ENCODE measurements at places on chromosomes 1 and 21. TPM values are rescaled to one million over a fixed set of nuclear protein-coding genes. Genes with fewer than 3 reads are reported as not detected.
A peak's percentile ranks its signal among the peaks of the same experiment; 100 is the strongest.

Gene FAM72C
- 0.15 TPM for total RNA-seq

Gene PRAMEF12
- not detected for total RNA-seq

Gene TCHH
- not detected for total RNA-seq

Gene ZNF496
- total RNA-seq = 16.5 TPM

Gene GREM2
- not detected for total RNA-seq

Gene LCE1E
- total RNA-seq = not detected

Gene PPFIA4
- total RNA-seq = 19.5 TPM

Gene LEFTY2
- not detected for total RNA-seq

DNA sequence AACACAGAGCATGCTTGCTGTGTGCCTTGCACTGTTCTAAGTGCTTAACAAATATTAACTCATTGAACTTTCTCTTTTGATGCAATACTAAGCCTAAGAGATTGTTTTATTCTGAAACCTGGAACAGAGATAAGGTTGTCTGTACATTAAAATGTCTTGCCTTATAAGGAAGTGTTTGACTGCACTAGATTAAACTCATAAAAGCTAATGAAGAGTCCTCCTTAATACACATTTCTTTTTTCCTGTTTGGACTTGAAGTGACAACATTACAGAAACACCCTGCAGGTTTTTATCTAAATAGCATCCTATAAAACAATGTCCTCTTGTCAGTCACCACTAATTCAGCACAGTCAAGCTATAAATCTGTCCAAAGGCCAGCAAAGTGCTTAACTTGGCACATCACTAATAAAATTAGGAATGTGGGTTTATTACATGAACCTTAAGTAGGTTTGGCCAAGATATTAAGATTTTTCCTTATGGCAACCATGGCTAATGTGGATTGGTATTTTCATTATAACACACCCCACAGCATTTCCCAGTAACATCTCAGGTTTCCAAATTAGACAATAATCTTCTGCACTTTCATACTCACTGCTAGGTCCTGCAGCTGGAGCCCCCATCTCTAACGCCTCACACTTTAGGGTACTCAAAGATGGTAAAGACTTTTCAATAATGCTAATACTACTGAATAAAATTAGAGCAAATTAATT, 389.7 kb downstream of the LMO4 start:
- H3K36me3 ChIP-seq = no peaks in the 10 kb centered on the region
- H3K27ac ChIP-seq = no peak overlapping the region
- H3K4me1 ChIP-seq = no peaks in the 10 kb centered on the region
- H3K27me3 ChIP-seq = no peaks in the 10 kb centered on the region
- no peak for DNase-seq
- H3K4me3 ChIP-seq = no peak overlapping the region

DNA sequence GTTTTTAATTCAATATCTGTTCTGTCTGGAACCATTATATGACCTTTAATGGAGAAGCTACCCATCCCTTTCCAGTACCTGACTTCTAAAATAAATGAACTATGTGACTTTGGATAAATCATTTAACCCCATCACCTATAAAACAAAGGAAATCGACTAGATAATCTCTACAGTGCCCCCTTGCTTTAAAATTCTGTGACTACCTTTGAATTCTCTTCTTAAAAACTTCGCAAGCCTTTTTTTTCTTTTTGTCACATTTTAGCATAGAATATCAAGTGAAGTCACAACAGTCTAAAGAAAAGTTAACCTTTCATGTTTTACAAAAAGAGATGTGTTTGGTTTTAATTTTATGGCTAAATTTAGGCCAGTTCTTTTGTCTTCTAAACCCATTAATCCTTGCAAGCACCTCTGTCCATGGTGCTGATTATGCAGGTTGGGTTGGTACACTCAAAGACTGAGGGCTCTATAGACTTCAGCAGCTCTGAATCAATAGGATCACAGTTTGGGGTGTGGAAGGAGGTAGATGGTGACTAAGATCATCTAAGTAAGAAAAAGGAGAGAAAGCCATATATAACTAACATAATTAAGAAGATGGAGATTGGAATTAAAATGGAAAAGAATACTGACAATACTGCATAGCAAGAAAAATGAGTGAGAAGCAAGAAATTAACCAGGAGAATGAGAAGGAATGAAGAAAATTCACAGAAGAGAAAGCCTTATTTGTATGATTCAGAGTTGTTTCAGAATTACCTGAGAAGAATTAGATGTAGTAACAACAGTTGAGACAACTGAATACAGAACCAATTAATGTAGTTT, 59.2 kb downstream of the TBX15 start:
- H3K27me3 ChIP-seq = no peaks in the 10 kb centered on the region
- no peaks in the 10 kb centered on the region for H3K36me3 ChIP-seq
- H3K4me3 ChIP-seq = no peak overlapping the region
- H3K4me1 ChIP-seq = no peaks in the 10 kb centered on the region
- no peak overlapping the region for H3K27ac ChIP-seq

- H3K36me3 ChIP-seq = no peaks in the 10 kb centered on the region
- peak overlapping the region; percentile 86 for H3K4me3 ChIP-seq
- H3K27ac ChIP-seq = peak overlapping the region; percentile 94
These were observed 35.7 kb downstream of the ZBTB8B start for GRCh38 chr1:32500387-32501209.

GRCh38 chr1:22920026-22920733, 52.5 kb downstream of the LACTBL1 start:
- peaks cover 14% of the 10 kb centered on the region for H3K4me1 ChIP-seq
- H3K27ac ChIP-seq = no peak overlapping the region
- DNase-seq = no peak
- H3K36me3 ChIP-seq = no peaks in the 10 kb centered on the region

GRCh38 chr1:88698140-88698539, 14.1 kb downstream of the PKN2 start:
- peak overlapping the region; percentile 21 for H3K27ac ChIP-seq
- H3K27me3 ChIP-seq = no peaks in the 10 kb centered on the region
- no peak for DNase-seq
- no peak overlapping the region for H3K4me3 ChIP-seq

DNA sequence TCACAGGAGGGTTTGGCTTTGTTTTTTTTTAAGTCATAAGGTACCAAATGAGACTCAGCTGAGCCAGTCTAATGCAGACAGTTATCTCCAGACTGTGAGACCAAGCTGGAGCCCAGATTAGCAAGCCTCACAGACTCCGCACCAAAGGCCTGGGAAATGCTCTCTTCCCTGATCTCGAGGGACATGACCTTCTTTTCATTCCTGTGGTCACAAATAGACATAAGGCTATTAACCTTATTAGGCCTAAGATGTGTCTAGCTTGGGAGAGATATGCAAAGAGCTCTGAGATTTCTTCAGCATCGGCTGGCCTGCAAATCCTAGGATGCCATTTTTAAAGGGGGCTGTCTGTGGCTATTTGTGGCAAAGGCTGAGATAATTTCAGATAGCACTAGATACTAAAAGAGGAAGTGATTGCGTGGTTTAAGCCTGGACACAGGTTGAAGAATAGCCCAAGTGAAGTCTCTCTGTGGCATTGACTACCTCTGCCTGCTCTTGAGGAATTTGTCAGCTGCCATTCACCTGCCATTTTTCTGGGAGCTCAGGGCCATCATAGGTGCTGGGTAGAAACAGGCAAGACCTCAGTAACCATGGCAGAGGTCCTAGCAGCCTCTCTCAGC, 301.3 kb downstream of the SIPA1L2 start:
- H3K27me3 ChIP-seq = no peaks in the 10 kb centered on the region
- no peaks in the 10 kb centered on the region for H3K36me3 ChIP-seq
- no peak overlapping the region for H3K4me3 ChIP-seq

GRCh38 chr1:158140764-158141192, 39.9 kb upstream of the CD1D start:
- H3K27ac ChIP-seq = no peak overlapping the region
- H3K4me1 ChIP-seq = peaks cover 11% of the 10 kb centered on the region
- H3K36me3 ChIP-seq = no peaks in the 10 kb centered on the region
- no peak for DNase-seq

DNA sequence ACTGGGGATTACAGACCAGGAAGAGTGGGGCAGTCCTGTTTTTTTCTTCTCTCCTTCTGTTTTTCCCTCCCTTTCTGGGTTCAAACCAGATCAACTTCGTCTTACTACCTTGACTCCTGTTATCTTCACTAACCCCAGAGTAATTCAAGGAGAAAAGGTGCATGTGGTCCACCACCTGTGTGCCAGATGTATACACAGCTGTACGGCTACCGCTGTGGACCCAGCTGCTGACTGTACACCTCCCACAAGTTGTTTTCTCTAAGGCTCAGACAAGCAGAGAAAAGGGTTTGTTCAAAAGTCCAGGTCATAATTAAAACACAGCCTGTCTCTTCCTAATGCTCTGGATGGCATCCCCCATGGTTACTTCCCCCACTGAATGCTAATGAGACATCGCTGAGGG, 102.1 kb downstream of the LMX1A start:
- DNase-seq = no peak
- no peak overlapping the region for H3K27ac ChIP-seq
- no peaks in the 10 kb centered on the region for H3K4me1 ChIP-seq
- H3K36me3 ChIP-seq = no peaks in the 10 kb centered on the region
- H3K27me3 ChIP-seq = no peaks in the 10 kb centered on the region

DNA sequence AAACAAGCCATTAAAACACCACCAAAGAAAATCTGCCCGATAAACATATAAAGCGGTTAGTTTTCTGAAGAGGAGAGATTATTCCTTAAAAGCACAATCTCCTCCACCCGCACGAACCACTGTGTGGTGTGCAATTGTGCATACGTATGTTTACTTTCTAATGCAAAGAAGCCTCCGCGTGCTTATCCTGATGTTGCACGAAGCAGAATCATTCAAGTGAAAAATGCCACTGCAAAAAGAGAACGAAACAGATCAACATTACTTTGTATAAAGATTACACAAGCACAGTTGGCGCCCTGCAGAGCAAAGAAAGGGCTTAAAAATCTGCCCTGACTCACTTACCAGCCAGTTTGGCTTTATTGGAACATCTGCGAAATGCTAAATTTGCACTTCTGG, 166.8 kb downstream of the ZNF281 start:
- peak overlapping the region; percentile 41 for H3K27ac ChIP-seq
- H3K4me3 ChIP-seq = peak overlapping the region; percentile 2
- H3K36me3 ChIP-seq = no peaks in the 10 kb centered on the region
- H3K4me1 ChIP-seq = peaks cover 20% of the 10 kb centered on the region
- H3K27me3 ChIP-seq = no peaks in the 10 kb centered on the region
- DNase-seq = no peak

GRCh38 chr1:54650417-54650816, 8.8 kb downstream of the MROH7 start:
- no peaks in the 10 kb centered on the region for H3K27me3 ChIP-seq
- H3K36me3 ChIP-seq = no peaks in the 10 kb centered on the region
- no peak for DNase-seq
- no peak overlapping the region for H3K4me3 ChIP-seq

DNA sequence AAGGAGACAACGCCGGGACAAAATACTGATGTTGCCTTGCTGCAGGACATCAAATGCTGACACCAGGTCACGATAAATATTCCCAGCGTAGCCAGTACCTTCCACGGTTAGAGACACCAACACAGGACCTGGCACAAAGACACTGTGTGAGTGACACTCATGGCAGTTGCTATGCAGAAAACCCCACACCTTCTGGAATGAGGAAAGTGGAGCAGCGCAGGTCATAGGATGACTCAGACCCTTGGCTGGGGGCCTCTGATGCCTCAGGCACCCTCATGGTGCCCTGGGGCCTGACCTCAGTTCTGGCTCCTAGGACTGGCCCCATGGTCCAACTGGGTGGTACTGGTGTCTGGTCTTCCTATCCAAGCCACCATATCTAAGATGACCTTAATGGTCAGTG, 7.0 kb downstream of the DCST2 start:
- no peaks in the 10 kb centered on the region for H3K27me3 ChIP-seq
- DNase-seq = no peak
- H3K4me1 ChIP-seq = no peaks in the 10 kb centered on the region
- H3K36me3 ChIP-seq = no peaks in the 10 kb centered on the region
- no peak overlapping the region for H3K4me3 ChIP-seq

DNA sequence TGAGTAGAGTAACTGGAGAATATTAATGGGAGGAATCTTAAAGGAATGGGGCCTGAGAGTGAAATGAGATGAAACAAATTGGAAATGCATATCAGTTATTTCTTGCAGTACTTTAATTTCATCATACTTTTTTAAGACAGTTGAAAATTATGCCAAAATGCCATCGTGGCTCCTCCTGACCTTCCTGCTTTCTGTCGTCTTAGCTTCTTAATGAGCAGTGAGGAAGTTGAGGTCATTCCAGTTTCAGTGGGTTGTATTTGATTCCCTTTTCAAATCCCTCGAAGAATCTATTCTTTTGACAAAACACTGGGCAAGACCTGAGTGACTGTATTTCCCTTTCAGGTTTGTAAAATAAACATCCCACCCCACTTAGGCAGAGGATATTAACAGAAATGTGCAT, 134.9 kb upstream of the MAP1LC3C start:
- H3K4me3 ChIP-seq = no peak overlapping the region
- no peaks in the 10 kb centered on the region for H3K27me3 ChIP-seq
- no peak overlapping the region for H3K27ac ChIP-seq
- no peaks in the 10 kb centered on the region for H3K36me3 ChIP-seq

DNA sequence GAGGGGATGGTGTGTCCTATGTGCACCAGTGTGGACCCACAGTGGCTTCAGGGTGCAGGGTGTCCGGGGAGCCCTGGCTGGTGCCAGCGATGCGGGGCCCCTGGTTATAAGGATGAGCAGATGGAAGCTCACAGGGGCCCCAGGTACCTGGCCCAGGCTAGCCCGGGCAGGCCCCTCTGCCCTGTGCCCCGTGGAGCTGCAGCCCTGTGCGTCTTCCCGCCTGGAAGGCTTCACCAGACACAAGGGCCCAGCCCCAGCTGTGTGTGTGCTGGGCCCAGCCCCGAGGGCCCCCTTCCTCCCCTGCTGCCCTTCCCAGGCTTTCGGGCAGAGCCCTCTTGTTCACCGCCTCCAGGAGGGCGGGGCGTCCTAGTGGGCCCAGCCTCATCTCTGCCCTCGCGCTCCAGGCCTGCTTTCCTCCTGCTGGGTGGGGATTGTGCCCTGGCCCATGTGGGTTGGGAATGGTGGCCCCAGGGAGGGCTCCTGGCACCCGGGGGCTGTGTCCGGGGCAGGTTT, 15.9 kb downstream of the PFKL start:
- no peak for DNase-seq
- no peaks in the 10 kb centered on the region for H3K27me3 ChIP-seq
- no peak overlapping the region for H3K4me3 ChIP-seq
- H3K36me3 ChIP-seq = peaks cover 3% of the 10 kb centered on the region
- H3K4me1 ChIP-seq = no peaks in the 10 kb centered on the region
- H3K27ac ChIP-seq = no peak overlapping the region

DNA sequence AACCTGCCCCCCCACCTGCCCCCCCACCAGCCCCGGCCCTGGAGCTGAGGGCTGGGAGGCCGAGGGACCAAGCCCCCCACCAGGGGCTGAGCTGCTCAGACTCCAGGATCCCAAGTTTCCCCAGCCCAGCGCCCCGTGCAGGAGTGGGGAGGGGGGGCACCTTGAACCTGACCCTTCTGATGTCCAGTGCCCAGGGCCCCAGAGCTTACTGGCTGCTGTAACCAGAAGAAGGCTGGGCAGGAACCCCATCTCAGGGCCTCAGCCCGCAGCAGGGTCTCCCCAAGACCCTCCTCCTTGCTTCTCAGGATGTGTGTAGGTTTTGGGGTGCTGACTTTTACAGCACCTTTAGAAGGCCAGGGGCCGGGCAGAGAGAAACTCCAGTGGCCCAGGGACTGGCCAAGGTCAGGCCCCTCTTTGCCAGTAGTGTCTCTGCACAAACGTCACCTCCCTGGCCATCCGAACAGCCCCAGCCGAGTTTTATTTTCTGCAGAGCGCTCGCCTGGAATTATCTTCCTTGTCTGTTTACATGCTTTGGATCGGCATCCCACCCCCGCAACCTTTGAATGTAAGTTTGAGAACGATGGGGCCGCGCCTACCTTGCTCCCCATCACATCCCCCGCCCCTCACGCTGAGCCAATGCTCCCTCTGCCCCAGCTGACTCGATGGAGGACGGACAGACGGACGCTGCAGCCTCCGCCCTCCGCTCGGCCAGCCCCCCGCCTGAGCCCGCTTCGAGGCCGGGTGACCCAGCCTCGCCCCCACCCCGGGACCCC, 70.1 kb upstream of the CASZ1 start:
- H3K4me1 ChIP-seq = peaks cover 12% of the 10 kb centered on the region
- no peaks in the 10 kb centered on the region for H3K27me3 ChIP-seq
- no peak for DNase-seq
- no peak overlapping the region for H3K27ac ChIP-seq

All from heart left ventricle (tissue), 16 donors.